Naive thymus-derived CD4-positive, alpha-beta T cell (primary cell): ENCODE measurements at places on chromosomes 7 and 10.

- no peak for DNase-seq
Measured at GRCh38 chr7:148670374-148670773, 28.3 kb upstream of the CUL1 start.

- DNase-seq = peak; percentile 69
Measured at GRCh38 chr7:129225206-129225930, 538 bp downstream of the AHCYL2 start.

- DNase-seq = no peak
Measured at GRCh38 chr7:17302575-17303142, 4.2 kb downstream of the AHR start.

DNA sequence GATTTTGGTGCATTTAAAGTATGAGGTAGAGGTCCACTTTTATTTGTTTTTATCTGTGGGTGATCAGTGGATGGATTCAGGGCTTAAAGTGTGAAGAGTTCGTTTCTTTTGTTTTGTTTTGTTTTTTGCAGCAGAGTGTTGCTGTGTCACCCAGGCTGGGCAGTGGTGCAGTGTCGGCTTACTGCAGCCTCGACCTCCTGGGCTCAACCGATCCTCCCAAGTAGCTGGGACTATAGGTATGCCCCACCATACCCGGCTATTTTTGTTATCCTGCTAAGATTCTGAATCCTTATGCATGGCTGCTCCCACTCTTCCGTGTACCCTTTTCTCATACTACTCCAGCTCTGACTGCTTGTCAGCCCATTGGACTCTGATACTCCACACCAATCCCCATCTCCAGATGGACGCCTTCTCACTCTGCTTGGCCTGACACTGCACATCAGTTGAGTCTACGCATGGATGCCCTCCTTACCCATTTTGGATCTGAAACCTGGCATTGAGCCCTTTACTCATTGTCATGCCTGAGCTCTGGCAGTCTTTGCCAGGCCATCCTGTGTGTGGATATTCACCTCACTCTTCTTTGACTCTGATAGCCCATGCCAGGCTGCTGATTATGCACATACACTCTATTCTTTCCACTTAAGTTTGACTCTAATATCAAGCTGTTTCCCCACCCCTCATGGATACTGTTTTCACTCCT, 119.5 kb downstream of the CCSER2 start:
- DNase-seq = no peak

GRCh38 chr10:25028711-25029110, 12.3 kb downstream of the THNSL1 start:
- no peak for DNase-seq

DNA sequence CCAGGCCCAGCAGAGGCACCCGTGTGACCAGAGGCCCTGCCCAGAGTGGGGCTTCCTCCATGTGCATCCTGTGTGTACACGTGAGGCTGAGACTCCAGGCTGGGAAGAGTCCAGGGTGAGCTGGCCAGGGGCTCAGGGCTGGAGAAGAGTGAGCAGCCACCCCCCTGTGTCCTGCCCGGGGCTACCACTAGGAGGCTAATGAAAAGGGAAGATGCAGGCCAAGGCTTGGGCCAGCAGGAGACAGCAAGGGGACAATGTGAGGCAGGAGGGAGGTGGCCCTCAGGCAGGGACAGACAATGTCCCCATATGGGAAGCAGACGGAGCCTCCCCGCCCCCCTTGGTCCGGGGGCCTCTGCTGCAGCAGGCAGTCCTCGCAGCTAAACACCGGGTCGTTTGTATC, 102.0 kb downstream of the HIF1AN start:
- DNase-seq = no peak

GRCh38 chr7:129149511-129149910, 5.0 kb downstream of the TSPAN33 start:
- DNase-seq = no peak

GRCh38 chr7:88322151-88322550, 15.5 kb upstream of the STEAP4 start:
- DNase-seq = no peak

GRCh38 chr10:103637927-103638557, 144.5 kb downstream of the NEURL1 start:
- no peak for DNase-seq

GRCh38 chr10:51301644-51302043, 227.4 kb downstream of the PRKG1 start:
- DNase-seq = no peak

GRCh38 chr10:101886521-101887312, 43.1 kb upstream of the KCNIP2 start:
- DNase-seq = no peak

DNA sequence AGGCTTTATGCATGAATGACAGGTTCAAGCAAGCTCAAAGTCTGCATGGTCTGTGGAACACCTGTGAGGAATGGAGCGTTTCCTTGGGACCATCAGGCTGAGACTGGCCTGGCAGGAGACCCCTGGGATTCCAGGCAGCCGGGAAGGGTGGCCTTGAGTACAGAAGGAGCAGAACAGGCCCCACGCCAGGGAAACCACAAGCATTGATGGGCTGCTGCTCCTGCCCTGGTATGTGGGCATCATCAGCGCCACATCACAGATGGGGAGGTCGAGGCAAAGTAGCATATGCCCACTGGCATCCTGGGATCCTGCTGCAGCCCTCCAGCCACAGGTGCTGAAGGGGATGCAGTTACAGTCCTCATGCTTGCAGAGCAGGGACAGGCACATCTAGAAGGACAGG, 40.9 kb downstream of the ANTXRL start:
- DNase-seq = no peak

DNA sequence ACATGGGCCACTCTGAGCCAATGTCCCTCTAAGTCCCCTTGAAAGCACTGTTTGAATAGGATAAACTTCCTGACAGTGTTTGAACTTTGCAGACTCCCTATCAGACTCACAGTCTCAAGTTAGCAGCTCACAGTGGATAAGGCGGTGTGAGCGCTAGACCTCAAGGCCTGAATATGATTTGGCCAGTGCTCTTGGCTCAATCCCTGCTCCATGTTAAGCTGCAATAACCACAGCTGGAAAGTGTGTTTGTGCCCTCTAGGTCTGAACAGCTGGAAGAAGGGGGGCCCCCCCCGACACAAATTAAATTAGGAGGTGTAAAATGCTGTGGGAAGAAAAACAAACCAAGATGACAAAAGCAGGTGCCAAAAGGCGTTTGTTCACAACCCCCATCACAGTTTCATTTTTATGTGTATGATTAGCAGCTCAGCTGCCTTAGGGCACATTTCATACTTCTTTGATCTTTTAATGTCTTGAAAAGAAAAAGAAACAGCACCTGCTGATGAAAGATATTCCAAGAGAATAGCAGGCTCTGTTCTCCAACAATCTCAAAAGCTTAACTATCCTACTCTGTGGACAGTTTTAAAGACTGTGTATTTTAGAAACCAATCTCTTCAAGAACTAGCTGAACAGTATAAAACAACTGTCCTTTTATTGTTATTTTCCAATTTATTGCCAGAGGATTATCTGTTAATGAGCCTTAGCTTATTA, 167.6 kb downstream of the SNX13 start:
- DNase-seq = no peak

DNA sequence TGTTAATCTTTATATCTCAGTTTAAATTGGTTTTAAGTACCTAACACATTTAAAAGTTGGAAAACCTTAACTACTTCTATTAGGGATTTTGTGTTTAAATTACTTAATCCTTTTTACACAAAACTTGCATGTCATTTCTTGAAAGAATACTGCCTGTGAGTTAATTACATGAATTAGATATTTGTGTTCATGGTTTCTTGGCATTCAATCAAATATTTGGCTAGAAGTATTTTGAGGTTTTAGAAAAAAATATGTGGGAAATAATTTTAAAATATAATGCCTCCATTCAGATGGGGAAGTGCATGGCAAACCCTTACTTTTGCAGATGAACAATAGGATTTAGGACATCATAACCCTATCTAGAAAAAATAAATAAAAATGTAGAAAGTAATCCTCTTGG, 186.5 kb upstream of the SEMA3E start:
- no peak for DNase-seq

DNA sequence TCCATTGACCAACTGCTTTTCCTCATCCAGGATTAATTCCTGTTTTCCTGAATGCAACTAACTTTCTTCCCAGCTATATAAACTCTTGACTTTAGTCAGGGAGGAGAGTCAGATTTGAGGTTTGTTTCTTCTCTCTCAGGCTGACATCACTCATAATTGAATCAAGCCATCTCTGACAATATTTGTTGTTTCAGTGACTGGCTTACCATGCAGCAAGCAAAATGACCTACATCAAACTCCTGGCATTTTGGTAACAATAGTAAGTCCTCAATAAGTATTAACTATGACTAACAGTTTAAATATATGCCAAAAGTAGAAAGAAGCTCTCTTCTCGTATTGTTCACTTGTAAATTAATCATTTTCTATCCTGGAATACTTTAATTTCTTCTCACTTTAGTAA, 625.7 kb upstream of the KCND2 start:
- DNase-seq = no peak

- DNase-seq = no peak
Measured at GRCh38 chr7:120320218-120320961, 47.4 kb downstream of the KCND2 start.

DNA sequence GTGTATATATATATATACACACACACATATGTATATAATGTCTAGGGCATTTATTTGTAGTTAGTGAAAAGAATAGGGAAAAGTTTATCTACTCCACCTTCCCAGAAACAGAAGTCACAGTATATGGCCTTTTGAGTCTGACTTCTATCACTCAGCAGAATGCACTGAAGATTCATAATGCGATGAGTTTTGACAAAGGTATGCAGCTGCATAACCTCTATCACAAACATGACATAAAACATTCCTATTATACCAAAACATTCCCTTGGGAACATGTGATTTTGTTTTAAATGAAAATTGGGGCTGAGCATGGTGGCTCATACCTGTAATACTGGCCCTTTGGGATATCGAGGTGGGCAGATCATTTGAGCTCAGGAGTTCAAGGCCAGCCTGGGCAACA, 137.3 kb upstream of the EEPD1 start:
- DNase-seq = no peak
